ENCODE measurements at places on chromosomes 3 and 15.

- no peak for DNase-seq
These were observed 35.5 kb upstream of the NIT2 start for GRCh38 chr3:100299016-100299415.

- no peak for DNase-seq
These were observed 10.5 kb upstream of the ABHD2 start for GRCh38 chr15:89077750-89078149.

DNA sequence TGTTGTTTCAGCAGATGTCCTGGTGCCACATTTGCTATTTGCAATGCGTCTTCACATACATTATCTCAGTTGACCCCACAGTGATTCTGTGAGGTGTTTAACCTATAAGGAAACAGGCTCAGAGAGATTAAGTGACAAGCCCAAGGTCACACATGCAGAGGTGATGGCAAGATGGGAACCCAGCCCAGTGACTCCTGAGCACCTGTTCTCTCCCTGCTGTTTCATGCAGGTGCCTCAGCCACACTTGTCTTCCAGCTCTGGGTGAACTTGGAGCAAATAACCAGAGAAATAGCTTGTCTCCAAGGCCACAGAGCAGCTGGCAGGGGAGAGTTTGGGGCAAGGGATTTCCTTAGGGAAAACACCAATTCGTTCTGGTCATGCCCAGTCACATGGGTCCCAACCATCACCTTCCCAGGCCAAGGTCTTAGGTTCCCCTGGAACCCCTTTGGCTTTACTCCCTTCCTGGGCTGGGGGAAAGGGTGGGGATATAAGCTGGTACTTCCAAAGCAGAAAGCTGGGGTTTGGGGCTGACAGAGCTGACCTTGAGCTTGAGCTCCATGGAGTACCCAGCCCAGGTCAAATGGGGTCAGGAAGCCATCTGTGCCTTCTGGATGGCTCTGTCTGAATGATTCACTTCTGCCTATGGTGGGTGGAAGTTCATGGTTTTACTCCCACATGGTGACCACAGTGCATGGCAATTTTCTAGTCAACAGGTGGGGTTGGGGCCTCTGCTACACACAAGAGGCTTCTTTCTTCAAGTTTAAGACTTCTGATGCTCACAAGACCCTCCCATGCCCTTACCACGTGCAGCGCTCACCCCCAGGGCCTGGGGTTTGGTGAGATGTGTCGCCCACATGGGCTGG, 22.4 kb downstream of the LIPC start:
- no peak for DNase-seq

DNA sequence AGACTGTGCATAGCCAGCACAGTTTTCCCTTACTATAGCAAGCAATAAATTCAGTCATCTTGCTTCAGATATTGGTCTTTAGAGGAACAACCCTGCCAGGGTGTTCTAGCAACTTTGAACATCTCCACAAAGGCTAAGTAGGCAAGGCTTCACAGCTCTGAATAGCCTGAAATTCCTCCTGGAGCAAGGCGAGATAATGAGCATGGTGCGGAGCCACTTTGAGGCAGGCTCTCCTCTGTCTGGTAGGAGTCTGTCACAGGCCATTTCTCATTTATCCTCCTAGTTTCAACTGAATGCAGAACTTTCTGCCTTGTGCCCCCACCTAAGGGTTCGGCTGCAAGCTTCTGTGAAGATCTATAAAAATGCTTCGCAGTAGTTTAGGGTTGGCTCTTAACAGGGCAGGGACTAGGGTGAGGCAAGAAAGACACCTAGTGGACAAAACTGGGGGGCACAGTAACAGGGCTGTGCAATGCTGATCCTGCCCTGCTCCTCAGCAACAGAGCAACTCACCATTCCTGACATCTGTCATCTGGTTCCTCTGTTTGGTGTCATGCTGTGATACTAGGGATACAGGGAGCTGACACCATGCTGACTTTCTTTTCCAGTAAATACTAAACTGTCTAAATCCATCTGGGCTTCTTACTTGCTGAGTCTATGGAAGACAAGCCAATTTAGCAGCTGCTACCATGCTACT, 16.6 kb upstream of the EHHADH start:
- DNase-seq, result peak; percentile 4

- no peak for DNase-seq
These were observed 9.2 kb upstream of the TRAK1 start for GRCh38 chr3:42081838-42082473.

DNA sequence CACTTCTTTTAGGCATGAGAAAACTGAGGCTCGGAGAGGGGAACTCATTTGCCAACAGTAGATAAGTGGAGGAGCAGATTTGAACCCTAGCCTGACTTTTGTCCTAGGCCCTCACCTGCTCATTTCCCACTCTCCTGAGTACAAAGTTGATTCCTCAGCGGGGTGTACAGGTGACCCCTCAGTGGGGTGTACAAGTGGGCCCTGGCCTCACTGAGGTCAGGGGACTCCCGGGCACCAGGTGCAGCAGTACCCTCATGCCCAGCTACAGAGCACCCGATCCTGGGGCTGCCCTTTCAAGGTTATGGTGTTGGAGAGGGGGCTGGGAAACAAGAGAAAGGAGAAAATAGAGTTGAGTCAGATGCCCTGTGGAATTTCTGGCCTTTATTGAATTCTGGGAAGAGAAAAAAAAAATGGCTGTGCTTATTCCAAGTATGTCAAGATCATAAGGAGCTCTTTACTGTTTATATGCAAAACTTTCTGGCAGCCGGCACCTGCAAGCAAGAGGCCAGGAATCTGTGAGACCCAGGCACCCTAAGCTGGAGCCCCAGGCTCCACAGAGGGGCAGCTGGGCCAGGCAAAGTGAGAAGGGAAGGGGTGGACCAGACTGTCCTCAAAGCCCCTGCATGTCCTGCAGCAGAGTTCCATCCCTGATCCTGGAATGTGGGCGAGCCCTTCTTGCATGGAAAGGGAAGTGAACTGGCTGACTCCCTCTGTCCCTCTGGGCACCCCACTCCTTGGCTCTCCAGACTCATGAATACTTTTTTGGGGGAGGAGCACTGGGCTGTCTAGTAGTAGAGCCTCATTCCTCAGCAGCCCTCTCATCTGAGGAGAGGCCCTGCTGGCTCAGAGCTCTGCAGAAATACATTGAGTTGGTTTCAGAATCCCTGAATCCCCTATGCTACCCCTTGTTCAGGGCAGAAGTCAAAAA, 43.1 kb downstream of the AMOTL2 start:
- DNase-seq, result no peak

DNA sequence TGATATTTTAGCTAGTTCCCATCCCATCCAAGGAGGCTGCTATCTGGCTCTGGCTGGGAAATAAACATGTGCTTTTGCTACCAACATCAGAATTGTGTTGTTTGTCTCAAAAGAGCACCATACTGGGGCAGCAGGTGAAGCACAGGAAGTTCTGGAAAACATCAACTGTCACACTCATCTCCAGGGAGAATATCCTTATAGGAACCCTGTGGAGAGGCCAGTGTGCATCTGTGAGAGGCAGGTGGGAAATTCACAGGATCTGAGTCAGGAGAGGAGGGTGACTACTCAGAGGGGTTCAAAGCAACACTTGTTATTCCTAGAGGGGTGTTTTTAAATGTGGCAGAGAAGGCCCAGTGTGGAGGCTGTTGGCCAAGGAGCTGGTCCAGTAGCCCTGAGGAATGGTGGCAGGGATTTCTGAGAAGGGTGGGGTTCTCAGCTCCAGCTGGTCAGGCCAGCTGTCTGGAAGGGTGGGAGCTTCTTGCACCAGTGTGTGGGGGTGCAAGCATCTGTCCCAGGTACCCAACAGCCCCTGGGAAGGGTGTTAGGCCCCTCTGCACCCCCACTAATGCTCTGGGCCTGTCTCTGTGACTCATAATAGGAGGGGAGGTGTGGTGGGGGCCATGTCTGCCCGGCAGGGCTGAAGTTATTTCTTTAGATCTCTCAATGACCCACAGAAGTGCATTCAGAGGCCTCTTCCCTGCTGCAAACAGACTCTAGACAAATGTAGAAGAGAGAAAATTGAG, 28.7 kb downstream of the RPSA start:
- no peak for DNase-seq

DNA sequence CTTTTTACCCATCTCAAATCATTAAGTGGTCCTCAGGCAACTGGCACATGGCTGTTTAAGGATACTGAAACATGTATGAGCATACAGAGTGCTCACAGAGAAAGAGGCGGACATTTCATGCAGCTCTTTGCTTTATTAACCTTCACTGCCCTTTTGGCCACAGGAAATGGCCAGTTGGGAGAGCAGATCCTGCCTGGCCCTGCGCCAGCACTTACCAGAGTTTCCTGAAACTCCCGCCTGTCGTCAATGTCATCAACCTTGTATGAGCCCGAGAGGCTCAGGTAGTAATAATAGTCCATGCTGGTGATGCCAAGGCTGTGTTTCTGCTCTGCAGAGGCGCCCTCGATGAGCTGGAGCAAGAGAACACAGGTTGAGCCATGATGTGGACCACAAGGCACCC, 17.8 kb downstream of the LDHAL6B start:
- DNase-seq, result no peak

GRCh38 chr3:113626503-113627371, 69.7 kb downstream of the USF3 start:
- DNase-seq, result no peak

DNA sequence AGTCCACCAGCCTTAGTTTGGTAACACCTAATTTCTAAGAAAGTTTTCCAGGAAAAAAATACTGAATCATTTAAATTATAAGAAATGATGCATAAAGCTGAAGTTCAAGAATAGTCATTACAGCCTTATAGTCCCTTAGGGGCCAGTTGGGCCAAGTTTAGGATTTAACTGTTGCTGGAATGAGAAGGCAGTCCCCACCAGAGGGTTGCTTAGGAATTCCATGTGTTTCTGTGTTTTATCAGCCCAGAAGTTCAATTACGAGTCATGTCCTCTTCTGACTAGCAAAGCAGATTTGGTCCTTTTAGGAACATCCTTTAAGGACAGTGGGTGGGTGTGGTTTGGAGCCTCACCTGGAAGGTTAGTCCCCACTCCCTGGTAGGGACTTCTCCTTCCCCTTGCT, 57.0 kb upstream of the NR2E3 start:
- no peak for DNase-seq

GRCh38 chr3:30604558-30604957, 1.8 kb upstream of the TGFBR2 start:
- DNase-seq, result no peak

DNA sequence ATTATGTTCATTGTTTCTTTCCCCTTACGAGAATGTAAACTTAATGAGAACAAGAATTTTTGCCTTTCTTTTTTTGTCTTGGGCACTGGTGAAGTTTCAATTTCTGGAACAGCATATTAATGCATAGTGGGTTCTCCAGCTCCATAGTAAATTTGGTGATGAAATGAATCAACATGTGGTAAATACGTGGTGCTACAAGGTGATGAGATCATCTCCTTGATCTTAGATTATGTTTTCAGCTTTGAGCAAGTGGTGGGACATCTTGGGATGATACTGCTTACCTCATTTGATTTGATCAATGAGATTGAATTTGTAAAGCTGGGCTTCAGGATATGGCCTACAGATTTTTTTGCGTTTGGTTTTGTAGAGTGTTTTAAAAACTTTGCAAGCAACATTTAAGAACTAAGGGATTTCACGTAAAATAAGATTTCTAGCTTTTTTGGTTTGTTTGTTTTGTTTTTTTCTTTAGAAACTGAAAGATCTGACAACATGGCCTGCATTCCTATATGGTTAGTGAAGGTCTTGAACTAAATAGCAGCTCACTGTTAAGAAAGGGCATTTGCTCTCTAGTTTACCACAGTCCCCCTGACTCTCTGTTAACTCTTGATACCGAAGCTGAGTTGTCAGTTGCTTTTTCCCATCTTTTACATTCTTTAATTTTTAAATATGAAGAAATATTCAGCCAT, 45.6 kb downstream of the FNDC3B start:
- DNase-seq, result no peak

- no peak for DNase-seq
These were observed 88.2 kb downstream of the RAB11A start for GRCh38 chr15:65957451-65957850.

DNA sequence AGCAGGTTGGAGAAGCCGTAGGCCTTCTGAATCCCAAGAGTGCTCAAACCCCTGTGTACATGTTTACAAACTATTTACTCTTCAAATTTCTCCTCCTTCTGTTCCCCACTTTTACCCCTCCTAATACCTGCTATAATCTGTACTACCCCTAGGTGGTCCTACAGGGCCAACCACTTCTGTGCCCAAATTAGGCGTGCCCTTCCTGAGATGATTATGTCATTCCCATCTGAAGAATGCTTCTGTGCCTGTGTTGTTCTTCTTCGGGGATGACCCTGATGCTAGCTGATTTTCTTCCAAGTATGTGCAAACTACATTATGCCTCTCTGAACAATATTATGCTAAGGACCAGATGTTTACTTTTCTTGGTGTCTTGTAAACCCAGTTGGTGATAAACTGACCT, 20.5 kb downstream of the RBP2 start:
- no peak for DNase-seq

GRCh38 chr3:50388016-50388719, 28.8 kb upstream of the TMEM115 start:
- no peak for DNase-seq

DNA sequence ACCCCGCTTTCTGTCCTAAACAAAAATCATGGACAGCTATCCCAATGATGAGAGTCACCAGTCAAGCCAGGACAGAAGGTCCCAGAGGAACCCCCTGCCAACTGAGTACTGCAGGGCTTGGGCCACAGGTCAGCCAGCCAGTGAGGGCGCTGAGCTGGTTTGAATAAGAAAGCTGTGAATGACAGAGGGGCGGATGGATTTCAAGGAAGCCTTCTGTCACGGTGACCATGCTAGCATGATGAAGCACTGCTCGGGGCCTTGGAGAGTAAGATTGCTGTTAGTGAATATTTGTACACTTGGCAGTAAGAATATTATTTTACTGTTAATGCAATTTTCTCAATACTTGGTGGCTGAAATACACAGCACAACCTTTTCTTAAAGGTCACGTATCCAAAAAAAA, 734.0 kb upstream of the NR2F2 start:
- no peak for DNase-seq

- DNase-seq, result no peak
These were observed 3.7 kb upstream of the PRKAR2A start for GRCh38 chr3:48851407-48851806.

- no peak for DNase-seq
These were observed 384.4 kb downstream of the OCA2 start for GRCh38 chr15:27714675-27715074.

- no peak for DNase-seq
These were observed 135.1 kb downstream of the TMCO5A start for GRCh38 chr15:38069511-38070011.

DNA sequence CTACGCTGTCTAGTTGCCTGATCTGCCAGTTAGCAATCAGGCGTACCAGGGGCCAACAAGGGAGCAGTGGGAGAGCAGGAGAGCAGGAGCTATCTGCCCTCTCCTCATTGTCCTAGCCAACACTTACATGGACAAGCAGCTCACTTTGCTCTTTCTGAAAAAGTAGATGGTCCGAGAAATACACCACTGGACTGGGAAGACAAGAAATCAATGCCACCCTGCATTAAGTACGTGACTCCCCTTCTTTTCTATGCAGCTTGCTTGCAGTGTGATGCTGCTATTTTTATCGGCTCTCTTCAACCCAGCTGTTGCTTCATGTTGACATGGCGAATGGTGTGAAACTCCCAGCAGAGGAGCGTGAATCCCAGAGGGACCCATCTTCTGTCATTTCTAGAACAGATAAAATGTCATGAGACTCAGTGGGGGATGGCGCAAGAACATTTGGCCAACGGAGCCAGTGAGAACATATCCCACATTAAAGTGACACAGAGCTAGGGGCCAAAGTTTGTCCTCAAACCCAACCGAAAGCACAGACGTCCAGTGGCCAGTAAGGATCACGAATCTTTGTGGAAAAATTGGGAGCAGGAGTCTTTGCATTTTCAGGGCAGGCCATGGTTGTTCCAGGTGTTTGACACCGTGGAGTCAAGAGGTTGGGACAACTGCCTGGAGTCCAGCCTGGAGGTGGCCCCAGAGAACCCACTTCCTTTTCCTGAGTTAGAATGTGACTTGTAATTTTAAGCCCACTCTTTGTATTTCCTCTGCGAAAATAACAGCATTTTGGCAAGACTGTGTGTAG, 53.7 kb upstream of the MEF2A start:
- DNase-seq, result no peak
